ENCODE measurements at places on chromosomes 2 and 18. TPM values are rescaled to one million over a fixed set of nuclear protein-coding genes. Genes with fewer than 3 reads are reported as not detected.

DNA sequence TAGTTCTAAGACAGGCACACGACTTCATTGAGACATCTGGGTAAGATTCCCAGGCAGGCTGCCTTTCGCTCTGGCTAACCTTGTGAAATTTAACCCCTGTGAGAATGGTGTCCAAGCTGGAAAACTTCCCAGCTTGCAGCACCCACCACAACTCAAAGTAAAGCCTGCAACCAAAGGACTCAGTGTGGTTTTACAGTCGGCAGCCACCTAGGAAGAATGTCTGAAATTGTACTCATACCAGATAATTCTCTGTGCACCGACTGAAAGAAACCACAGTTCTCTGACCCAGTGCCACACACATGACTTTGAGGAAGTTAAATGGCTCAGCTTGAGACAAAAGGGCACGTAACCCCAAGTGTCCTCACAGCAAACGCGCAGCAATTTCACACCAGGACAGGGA, 125.7 kb downstream of the RBMS1 start:
- no peak for DNase-seq

DNA sequence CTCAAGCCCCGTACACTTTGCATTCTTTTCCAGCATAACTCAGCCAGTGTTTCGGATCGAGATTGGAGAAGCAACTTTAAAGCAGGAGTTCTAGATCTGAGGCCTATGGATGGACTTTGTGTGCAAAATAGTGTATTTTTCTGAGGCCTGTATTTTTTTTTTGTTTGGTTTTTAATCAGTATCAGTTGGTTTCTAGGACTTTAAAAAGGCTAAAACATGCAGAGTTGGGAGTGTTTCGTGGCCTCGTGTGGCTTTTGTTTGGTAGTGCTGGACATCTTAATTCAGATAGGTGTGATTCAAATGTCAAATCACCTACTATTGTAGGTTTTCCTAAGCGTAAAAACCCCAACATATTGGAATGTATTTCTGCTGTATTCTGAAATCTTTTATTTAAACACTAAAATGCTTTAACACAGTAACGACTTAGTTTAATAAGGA, 282 bp upstream of the PUS10 start:
- DNase-seq, result no peak

DNA sequence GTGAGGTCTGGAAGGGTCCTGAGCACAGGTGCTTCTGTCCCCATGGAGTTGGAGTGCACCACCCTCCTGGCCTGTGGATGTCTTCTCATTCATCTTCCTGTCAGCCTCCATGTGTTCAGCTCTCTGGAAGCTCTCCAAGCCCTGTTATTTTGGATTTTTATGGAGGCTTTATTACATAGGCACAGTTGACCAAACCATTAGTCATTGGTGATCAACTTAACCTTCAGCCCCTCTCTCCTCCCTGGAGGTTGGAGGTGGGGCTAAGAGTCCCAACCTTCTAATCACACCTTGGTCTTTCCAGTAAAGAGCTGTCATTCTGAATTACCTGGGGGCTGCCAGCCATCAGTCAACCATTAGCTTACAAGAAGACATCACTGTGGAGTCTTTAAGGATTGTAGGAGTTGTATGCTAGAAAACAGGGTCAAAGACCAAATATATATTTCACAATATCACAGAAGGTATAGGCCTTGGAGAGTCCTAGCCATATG, 7.5 kb upstream of the MCFD2 start:
- DNase-seq, result no peak

Gene GAL3ST2
- 2.6 TPM for total RNA-seq

Gene NFATC1
- 12.9 TPM for total RNA-seq

Gene IKZF2
- 8.0 TPM for total RNA-seq

Data from breast epithelium (tissue), 4 donors.